ENCODE measurements at places on chromosomes 11 and 22.

DNA sequence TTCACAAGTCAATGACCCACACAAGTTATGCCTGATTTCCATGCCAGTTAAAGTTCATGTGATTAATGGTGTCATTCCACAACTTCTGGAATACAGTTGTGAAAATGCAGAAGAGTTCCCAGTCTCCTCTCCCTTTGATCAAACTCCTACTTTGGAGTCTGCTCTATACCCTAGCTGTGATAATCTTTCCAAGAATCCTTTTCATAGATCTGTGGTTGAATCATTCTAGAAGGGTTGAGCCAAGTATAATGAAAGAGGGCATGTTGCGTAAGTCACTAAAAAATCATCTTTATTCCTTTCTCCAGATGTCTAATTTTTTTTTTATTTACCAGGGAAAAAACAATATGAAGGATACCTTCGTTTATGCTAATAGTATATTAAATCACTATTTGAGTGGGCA is 89.7 kb upstream of the CARD18 start:
- no peak for DNase-seq

DNA sequence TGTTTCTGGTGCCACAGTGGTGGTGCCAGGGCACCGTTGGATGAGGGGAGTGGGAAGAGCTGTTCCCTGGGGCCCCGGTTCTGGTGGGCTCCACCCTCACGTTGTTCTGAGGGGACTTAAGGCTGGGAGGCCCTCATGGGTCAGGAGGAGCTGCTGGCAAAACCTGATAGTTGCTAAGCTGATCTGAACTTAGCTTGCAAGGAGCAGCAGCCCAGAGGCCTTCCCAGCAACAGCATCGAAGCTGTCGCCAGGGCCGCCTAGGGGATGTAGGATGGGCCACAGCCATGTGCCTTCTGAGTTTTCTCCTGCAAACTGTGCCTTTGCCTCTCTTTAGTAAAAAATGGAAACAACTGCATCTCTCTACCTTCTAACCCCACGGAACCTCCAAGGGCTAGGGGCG is 240.2 kb downstream of the TBC1D22A start:
- DNase-seq, result no peak

DNA sequence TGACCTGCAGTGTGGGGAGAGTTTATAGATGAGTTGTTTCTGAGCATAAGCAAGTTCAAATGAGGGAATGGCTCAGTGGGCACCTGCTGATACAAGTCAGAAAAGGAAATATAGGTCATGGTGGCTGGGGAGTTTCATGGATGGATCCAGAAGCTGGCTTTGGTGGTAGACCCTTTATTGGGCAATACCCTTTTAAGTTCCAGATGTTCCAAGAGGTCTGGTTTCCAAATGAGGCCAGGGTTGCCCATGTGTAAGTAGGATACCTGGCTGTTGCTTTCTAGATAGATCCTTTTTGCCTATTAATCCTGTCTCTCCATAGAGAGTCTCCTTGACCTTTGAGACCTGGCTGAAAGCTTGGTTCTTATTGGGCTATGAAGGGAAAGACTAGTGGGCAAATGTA is 2.2 kb downstream of the STIM1 start:
- no peak for DNase-seq

- DNase-seq, result no peak
Observed at GRCh38 chr11:122494221-122494620, 161.3 kb upstream of the UBASH3B start.

- no peak for DNase-seq
Observed at GRCh38 chr11:114058026-114058706, 1.3 kb upstream of the ZBTB16 start.

GRCh38 chr11:85132851-85133585 is 494.1 kb downstream of the DLG2 start:
- DNase-seq, result no peak

DNA sequence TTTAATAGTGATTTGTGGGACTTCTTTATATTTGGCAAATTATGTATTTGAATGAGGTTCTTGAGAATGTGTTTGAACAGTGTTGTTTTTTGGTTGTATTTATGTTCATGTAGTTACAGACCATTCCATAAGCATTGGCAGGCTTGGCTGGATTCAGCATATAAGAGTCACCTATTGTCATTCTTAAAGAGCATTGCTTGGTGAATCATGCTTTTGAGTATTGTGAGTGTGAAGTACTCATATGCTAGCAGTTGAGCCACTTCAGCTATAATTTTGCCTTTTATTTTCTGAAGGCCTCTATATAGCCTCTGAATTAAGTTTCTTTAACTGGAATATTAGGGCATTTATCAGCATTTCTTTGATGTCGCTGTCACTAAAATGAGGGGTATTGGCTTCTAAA is 110.0 kb upstream of the GAL start:
- no peak for DNase-seq

- DNase-seq, result peak; percentile 82
Observed at GRCh38 chr11:78228467-78228866, 39.7 kb downstream of the USP35 start.

- DNase-seq, result no peak
Observed at GRCh38 chr11:123671534-123671933, 17.1 kb upstream of the SCN3B start.

- no peak for DNase-seq
Observed at GRCh38 chr11:85805387-85805786, 5.6 kb downstream of the SYTL2 start.

DNA sequence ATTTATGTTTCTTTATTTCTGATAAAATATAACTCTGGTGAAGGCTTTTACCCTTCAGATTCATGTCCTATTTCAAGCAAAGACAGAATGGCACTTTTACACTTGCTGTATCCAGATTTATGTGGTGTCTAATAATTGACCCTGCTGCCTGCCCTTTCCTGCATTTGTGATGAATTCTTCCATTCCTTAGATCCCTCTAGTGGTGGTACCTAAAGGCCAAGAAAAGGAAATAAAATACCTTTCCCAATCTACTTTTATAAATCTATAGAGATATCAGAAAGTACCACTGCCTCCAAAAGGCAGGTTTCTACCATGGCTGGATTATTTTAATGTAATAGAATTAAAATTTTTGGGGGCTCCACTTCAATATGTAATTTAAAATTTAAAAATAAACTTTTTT is 34.2 kb downstream of the CCDC81 start:
- DNase-seq, result no peak

- DNase-seq, result no peak
Observed at GRCh38 chr11:69218271-69218682, 62.5 kb downstream of the SMIM38 start.

DNA sequence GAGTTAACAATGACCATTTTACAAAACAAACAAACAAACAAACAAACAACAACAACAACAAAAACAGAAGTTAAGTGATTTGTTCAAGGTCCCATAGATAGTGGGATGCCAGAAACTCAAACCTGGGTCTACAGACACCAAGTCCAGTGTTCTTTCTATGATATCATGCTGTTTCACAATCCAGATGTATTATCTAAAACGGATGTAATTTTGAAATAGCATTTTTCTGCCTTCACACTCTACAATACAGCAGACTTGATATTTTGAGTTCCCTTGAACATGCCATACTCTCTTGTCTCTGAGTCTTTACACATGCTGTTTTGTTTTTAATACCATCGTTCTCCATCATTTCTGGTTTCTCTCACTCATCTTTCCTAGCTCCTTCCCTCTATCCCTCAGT is 104.5 kb downstream of the RELT start:
- no peak for DNase-seq

GRCh38 chr11:17876827-17877226 is 136.0 kb downstream of the SERGEF start:
- no peak for DNase-seq

GRCh38 chr11:118522571-118523072 is 4.7 kb upstream of the TTC36 start:
- DNase-seq, result no peak

GRCh38 chr11:113504586-113504985 is 29.4 kb upstream of the DRD2 start:
- DNase-seq, result no peak

DNA sequence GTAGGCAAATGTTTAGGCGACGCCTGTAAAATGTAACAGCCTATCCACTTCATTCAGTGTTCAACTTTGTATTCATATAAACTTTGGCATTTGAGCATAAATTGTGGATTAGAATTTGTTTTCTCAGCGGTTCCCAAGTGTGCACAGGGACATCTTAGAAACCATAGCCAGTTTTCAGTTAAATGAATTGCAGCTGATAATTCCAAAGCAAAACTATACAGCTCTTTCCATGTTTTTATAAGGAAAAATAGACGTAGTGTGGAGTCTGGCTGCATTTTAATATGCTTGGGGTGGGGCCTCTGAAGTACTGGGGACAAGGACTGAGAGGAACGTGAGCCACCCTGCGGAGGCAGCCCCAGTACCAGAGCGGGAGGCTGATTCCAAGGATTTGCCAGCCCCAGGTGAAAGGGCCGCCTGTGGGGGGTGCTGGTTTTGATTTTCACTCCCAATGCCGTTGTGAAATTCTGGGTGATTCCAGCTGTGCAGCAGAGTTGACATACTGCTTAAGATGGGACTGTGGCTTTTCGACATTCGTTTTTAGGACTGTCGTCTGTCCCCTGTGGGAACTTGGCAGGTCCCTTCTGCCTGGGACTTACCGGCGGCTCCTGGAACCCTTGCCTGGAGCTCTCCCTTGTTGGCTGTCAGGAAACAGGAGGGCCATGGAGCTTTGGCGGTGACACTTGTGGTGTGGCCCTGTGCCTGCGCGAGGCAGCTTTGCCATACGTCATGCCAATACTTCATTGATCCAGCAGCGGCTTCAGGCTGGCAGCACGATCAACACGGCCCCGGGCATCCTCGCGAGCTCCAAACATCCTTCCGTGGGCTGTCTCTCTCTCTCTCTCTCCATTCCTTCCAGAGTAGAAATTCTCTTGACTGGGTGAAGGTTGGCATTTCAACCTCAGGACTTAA is 370.9 kb downstream of the TBC1D22A start:
- DNase-seq, result no peak

DNA sequence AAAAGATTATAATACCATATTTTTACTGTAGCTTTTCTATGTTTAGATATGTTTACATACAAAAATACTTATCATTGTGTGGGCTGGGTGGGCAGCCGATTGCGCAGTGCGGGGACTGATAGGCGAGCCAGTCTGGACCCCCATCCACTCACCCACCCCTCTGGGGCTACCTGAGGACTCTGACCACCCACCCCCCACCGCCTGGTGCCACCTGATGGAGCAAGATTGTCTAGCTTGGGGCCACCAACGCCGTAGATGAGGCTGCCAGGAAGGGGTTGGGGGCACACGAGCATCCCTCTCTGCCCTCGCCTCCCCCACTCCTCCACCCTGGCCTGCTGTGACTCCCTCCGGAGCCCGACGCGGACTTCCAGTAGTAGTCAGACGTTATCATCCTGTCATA is 32.4 kb downstream of the MIF start:
- DNase-seq, result no peak

- DNase-seq, result no peak
Observed at GRCh38 chr22:36252754-36253522, at the start of gene APOL1. Gene APOL1 (plus strand): TSS chr22:36253133. CDS start chr22:36254956, 1,823 bp downstream.

DNA sequence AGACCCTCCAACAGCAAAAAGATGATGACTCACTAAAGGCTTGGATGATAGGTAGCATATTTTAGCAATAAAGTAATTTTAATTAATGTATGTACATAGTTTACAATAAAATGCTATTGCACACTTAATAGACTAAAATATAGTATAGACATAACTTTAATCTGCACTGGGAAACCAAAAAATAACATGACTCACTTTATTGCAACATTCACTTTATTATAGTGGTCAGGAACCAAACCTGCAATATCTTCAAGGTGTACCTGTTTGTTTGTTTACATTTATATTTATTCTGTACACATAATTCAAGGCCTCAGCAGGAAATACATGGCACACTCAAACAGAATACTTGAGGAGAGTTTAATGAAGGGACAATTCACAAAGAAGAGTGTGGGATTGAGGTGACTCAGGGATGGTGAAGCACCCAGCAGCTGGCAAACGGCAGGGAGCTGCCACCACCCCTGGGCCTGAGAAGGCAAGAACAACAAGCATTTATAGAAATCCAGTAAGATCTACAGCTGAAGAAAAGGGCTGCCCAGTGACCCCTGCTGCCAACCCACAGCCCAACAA is 51.5 kb upstream of the POU2AF2 start:
- DNase-seq, result no peak

GRCh38 chr11:61971248-61972111 is 4.0 kb upstream of the FTH1 start:
- peak; percentile 83 for DNase-seq

DNA sequence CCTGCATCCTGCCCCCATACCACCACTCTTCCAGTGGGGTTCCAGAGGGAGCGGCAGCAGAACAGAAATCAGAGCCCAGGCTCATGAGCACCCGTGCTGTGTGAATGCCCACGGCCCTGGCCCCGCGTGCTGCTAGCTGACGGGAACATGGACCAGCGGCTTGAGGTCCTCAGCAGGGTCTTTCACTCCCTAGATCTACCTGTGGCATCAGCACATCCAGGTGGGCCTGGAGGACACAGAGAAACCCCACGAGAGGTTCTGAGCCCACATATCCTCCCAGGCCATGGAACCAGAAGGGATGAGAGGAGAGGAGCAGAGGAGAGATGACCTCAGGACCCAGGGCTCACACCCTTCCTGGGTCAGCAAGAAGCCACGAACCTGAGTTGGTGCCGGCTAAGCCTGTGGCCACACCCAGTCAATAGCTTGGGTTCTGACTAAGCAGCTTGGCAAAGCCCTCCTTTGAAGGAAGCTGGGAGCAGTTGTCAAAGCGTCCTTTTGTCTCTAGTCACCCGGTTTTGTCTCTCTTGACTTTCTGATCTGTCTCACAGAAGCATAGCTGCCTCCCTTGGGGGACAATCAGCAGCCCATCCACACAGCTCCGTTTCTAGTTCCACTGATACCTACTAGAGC is 89.3 kb upstream of the LMO1 start:
- DNase-seq, result no peak

- DNase-seq, result no peak
Observed at GRCh38 chr11:18773104-18773503, 18.5 kb downstream of the PTPN5 start.

- no peak for DNase-seq
Observed at GRCh38 chr22:37157516-37158285, 8.0 kb upstream of the IL2RB start.

GRCh38 chr11:369336-370018 is at the start of gene B4GALNT4:
Gene B4GALNT4 (plus strand): TSS chr11:369499. CDS start chr11:369804, 305 bp downstream.
- DNase-seq, result peak; percentile 7

DNA sequence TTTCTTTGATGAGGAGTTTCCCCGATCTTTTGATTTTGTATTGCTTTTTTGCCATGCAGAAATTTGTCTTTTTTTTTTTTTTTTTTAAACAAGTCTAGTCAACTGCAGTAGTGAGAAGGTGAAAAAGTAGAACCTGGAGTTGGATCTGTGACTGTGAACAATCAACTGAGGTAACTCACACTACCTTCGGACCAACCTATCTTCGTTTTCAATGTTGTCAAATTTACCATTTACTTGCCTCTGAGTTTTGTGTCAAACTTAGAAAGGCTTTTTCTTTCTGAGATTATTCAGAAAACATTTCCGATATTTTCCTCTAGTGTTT is 20.5 kb downstream of the KLHL22 start:
- no peak for DNase-seq

- DNase-seq, result no peak
Observed at GRCh38 chr11:30568931-30569330, 17.2 kb downstream of the MPPED2 start.
